ENCODE measurements at places on chromosomes 5 and 9. TPM values are rescaled to one million over a fixed set of nuclear protein-coding genes. Genes with fewer than 3 reads are reported as not detected.

The PCDHGB7 gene
- 11.7 TPM for total RNA-seq

The PCDHGA2 gene
- total RNA-seq: 2.6 TPM

The DOCK8 gene
- 65.8 TPM for total RNA-seq

The SLC30A5 gene
- total RNA-seq: 56.9 TPM

The C5orf58 gene
- not detected for total RNA-seq

The SPINK6 gene
- total RNA-seq: not detected

The DMRT3 gene
- total RNA-seq: not detected

The UBTD2 gene
- 14.6 TPM for total RNA-seq

The PCDHB6 gene
- 1.6 TPM for total RNA-seq

The GADD45G gene
- total RNA-seq: 6.2 TPM

The SNCAIP gene
- 3.3 TPM for total RNA-seq

The TXNDC15 gene
- 44.2 TPM for total RNA-seq

The TAF11L10 gene
- not detected for total RNA-seq

The PAXX gene
- total RNA-seq: 51.5 TPM

The PCDHA1 gene
- total RNA-seq: not detected

The COL15A1 gene
- 63.2 TPM for total RNA-seq

GRCh38 chr5:36705055-36705454 lies 98.6 kb downstream of the SLC1A3 start:
- no peak for DNase-seq

GRCh38 chr9:88993327-88993726 lies 2.1 kb downstream of the S1PR3 start:
- no peak for DNase-seq

- DNase-seq: no peak
These were observed 26.2 kb upstream of the SPTLC1 start for GRCh38 chr9:92141144-92142129.

GRCh38 chr9:83266666-83267496 lies 203.9 kb upstream of the RASEF start:
- DNase-seq: no peak

DNA sequence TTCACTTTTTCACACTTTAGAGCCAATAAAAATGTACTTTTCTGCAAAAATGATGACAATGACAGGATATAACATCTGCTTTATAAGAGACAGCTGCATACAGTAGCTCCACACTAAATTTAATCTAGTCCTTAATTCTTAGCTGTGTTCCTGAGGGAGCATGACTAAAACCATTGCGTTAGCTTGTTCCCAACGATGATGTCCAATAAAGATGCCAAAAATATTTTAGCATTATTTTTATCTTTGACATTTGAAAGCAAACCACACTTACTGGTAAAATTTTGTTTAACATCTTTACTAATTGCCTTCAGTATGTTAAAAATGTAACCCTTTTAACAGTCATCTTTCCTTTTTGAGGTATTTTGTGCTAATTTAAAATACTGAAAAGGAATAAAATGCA lies 382.7 kb downstream of the CHSY3 start:
- DNase-seq: no peak

DNA sequence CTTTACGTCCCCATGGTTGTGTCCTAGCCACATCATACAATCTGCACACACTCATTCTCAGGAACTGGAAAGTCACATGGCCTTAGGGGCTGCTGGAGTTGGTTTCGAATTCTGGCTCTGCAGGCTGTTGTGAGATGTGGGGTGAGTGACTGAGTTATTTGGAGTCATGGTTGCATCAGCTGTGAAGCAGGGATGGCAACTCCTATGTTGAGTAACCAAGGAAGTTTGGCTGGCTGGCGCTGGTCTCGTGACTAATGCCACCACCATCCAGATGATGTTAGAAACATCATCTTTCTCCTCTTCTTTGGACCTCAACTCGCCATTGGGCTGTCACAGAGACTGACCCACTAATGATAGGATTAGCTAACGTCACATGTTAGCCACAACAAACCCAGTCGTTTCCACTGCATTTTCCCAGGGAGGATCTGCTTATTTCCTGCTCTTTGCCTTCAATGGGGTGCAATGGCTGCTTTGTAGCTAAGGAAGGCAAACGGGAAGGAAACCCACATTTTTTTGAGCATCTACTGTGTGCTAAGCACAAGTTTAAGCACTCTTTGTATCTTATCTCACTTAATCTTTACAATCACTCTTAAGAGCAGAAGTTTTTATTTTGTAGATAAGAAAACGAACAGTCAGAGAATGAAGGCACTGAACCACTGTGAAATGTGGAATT lies 78.1 kb upstream of the UBTD2 start:
- no peak for DNase-seq

DNA sequence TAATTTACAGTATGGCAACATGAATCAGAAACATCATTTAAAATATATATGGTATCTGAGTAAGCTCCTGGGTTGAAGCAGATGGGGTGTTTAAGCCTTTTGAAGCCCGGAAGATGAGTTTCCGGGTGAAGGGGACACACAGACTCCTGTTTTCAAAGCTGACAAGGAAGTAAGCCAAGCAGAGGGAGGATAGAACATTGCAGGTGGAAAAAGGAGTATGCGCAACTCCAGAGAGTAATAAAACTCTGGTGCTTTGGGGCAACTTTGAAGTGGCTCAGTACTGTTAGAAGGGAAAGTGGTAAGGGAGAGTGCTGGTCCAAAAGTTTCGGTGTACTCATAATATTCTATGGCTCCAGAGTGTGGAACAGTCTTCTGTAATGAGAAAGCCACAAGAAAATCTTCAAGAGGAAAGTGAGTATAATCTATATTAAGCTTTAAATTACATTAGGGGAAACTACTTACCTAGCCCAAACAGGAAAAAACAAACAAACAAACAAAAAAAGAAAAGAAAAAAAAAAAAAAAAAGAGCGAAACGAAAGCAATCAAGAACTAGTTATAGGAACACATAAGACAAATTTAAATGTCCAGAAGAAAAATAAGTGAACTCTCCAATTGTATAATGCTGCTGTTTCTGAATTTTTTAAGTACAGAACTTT lies 2.3 kb upstream of the ST8SIA4 start:
- no peak for DNase-seq

GRCh38 chr5:78345485-78345884 lies 14.9 kb upstream of the SCAMP1 start:
- no peak for DNase-seq

- no peak for DNase-seq
These were observed 8.4 kb downstream of the PDE6A start for GRCh38 chr5:149936044-149936699.

- no peak for DNase-seq
These were observed 93.6 kb downstream of the ROR2 start for GRCh38 chr9:91856419-91856818.

- no peak for DNase-seq
These were observed 273.2 kb upstream of the PAPPA start for GRCh38 chr9:115880221-115880885.

GRCh38 chr5:9930156-9930555 lies 300.0 kb upstream of the TAS2R1 start:
- DNase-seq: no peak

GRCh38 chr5:133801955-133802751 lies 166.3 kb downstream of the C5orf15 start:
- DNase-seq: no peak

- DNase-seq: no peak
These were observed 452.0 kb downstream of the ENC1 start for GRCh38 chr5:74188351-74189105.

DNA sequence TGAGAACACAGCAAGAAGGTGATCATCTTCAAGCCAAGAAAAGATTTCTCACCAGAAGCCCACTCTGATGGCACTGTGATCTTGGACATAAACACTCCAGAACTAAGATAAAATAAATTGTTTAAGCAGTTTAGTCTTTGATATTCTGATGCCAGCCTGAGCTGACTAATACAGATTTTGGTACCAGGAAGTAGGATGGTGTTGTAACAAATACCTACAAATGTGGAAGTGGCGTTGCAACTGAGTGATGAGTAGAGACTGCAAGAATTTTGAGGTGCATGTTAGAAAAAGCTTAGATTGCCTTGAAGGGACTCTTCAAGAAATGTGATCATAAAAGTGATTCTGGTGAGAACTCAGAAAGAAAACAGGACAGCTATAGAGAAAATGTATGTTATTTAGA lies 592.4 kb upstream of the DAB2 start:
- DNase-seq: no peak

DNA sequence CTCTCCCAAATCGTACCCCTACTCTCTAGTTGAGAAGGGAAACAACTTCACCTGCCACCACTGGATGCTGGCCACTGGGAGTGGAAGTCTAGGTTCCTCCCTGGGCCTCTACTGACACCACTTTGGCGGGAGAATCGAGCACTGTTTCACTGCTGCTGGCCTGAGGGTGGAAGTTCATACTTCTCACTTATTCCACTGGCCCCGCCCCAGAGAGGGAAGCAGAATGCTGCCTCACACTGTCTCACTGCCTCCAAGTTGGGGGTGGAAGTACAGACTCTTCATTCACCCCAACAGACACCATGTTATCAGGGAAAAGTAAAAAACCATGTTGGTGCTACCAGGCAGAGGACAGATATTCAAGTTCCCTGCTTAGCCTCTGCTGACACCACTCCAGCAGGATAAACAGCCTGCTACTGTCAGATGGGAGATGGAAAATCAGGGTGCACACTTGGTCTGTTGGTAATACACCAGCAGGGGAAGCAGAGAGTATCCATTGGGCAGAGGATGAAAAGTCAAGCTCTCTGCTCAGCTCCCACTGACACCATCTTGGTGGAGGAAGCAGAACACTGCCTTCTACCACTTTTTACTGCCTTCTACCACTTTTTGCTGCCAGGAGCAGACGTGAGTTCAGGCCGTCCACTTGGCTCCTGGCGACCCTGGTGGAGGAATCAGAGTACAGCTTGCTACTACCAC lies 159.4 kb downstream of the SIL1 start:
- no peak for DNase-seq

GRCh38 chr9:129624947-129625346 lies 1.0 kb upstream of the NTMT1 start:
- DNase-seq: no peak

DNA sequence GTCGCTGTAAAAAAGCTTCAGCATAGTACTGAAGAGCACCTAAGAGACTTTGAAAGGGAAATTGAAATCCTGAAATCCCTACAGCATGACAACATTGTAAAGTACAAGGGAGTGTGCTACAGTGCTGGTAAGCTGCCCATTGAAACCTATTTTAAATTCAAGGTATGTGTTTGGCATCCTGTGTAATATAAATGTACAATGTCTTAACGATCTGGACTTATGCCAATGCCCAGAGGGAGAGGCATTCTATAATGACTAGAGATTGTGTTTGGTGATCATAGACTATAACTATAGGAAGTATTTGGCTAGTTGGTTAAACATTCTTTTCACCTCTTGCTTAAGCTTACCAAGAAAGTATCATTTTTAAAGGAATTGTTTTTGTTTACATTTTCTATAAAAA lies 95.7 kb downstream of the INSL6 start:
- DNase-seq: no peak

- DNase-seq: no peak
These were observed 5.6 kb downstream of the HRH2 start for GRCh38 chr5:175663186-175664184.

GRCh38 chr5:86760661-86761060 lies 142.9 kb downstream of the COX7C start:
- no peak for DNase-seq

DNA sequence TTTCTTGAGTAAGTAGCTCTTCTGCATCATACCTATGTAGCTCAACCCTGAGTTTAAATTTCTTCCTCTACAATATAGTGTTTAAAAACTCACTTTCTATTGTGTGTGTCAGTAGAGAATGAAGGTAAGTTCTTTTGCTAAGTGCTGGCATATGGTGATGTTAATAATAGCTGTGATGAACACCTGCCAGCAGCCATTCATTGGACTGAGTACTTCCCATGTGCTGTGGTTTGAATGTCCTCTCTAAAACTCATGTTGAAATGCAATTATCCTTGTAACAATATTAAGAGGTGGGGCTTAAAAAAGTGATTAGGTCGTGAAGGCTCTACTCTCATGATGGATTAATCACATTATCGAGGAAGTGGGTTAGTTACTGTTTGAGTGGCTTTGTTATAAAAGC lies 645.2 kb upstream of the RGMB start:
- no peak for DNase-seq

DNA sequence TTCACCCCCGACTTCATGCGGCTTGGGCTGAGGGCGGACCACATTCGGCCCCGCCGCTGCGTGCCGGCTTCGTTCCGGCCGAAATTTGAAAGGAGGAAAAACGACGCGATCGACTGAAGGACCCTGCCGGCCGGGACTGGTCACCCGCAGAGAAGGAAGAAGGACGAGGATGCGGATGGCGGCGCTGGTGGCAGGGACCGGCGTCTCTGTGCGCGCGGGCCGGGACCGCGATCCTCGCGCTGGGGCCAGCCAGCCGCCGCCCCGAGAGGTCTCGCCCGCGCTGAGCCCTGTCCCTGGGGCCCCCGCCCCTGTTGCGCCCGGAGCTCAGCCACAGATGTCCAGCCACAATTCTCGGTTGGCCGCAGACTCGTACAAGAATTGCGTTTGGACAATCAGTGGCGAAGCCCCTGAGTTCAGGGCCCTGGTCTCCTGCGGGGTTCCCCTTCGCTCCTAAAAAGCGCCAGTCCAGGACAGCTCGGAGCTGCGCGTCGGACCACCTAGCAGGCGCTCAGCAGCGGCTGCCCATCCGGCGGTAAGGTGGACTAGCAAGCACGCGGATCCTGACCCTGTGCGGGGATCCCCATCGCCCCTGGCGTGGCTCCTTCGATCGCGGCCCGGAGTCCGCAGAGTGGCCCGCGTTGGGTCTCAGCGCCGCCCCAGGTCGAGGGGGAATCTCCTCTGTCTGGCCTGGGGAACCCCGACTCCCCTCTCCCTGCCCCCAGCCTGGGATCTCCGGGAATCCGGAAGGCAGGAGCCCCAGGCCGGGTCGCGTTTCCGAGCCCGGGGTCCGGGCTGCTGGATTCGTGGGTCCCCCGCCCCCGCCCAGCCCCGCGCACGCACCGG lies 21.3 kb downstream of the URM1 start:
- no peak for DNase-seq

- no peak for DNase-seq
These were observed 201.6 kb downstream of the SEMA6A start for GRCh38 chr5:116372931-116373597.

- no peak for DNase-seq
These were observed 280.8 kb upstream of the RASA1 start for GRCh38 chr5:86986837-86987236.

DNA sequence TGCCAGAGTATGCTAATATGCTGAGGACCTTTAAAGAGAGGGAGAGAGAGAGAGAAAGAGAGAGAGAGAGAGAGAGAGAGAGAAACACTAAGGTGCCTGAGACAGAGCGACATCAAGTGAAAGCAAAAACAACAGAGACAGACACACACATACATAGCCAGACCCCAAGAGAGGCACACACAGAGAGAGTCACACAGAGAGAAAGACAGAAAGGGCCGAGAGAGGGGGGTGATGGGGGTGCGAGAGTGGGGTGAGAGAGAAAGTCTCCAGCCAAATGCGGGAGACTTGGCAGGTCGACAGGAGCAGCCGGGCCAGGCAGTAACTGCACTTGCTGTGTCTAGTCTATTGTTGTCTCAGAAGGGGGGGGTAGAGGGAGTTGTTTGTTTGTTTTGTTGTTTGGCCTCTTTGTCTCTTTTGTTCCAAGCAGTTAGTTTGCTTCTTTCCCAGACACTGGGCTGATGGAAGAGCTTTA lies 30.1 kb upstream of the NFIB start:
- no peak for DNase-seq

Data from ureter (tissue), 1 donor.